ENCODE measurements at places on chromosomes 11 and 22.

GRCh38 chr11:60984636-60985035 is 13.2 kb downstream of the CD6 start:
- DNase-seq: no peak

- no peak for DNase-seq
These were observed 34.6 kb downstream of the SPECC1L start for GRCh38 chr22:24305260-24305692.

DNA sequence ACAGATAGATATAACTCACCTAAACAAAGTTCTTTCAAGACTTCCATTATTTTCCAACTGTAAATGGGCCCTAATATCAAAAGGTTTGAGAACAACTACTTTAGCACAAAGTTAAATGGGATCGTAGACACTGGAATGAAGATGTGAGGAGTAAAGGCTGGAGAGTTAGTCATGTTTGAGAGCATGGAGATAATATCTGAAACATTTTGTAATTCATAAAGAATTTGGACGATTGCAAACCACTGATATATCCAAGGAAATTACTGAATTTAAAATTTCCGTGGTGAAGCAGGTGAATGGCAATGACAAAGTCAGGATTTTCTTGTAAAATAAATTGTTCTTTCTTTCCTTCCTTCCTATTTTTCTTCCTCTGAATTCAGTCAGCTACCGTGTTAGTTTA is 564.9 kb downstream of the CNTN5 start:
- no peak for DNase-seq

DNA sequence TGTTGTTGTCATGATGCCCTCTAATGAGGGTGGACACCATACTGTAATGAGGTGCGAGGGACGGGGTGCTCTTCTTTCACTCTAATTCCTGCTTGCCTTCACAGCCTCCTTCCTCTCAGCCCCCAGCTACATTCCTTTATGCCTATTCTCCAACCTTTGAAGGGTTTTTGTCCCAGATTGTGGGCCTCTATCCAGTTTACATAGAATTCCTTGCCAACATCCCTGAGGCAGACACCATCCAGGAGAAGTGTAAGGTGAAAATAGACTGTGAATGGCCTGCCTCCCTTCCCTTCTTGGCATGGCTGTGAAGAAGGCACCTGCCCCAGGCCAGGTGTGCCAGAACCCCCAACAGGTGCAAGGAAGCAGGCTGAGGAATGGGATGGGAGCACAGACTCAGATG is 122.3 kb downstream of the CHST1 start:
- no peak for DNase-seq

GRCh38 chr11:67664213-67664585 is 10.2 kb downstream of the ALDH3B2 start:
- DNase-seq: no peak

- DNase-seq: no peak
These were observed 34.1 kb downstream of the CSNK2A3 start for GRCh38 chr11:11318961-11319360.

DNA sequence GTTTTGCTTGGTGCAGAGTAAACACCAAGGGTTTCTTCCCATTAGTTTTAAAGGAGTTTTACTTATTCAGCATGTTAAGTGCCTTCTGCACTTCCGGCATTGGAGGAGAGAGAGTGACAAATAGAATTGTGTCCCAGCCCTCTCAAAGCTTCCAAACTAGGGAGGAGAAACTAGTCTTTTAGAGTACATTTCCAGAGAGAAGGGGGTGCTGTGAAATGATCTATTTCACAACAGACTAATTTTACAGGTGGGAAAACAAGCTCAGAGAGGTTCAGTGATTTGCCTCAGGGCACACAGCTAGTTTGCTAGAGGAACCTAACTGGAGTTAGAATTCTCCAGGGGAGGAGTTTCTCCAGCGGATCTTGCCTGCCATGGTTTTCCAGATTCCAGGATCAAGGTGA is 12.6 kb downstream of the MPST start:
- DNase-seq: no peak

DNA sequence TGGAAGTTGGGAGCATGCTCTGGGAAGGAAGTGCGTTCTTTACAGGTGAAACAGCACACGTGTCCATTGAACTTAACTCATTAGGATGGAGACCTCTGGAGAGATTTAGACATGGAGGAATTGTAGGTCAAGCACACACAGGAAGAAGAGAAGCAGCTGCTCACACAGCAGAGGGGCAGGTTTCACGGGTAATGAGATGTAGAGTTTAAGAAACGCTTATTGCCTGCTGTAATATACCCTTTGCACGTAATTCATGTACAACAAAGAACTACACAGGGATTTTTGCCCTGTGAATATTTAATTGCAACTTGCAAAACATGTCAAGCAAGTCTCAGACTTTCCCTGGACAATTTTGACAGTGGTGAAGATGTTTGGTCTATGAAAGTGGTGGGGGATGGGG is 508.0 kb downstream of the OPCML start:
- no peak for DNase-seq

DNA sequence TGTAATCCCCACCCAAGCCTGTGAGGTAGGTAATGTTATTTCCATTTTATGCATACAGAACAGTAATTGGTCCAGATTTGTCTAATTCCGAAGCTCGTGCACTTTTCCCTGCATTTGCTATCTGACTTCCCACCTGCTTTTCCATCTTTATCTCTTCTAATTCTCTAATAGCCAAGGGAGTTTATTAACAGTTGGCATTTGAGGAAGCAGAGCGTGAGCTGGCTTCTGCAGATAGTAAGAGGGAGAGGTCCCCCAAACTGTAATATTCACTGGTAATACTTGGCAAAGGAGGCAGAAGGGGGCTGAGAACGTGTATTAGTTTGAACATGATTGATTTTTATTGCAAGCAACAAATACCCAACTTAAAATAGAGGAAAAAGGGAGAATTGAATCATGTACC is 110.8 kb upstream of the SPON1 start:
- no peak for DNase-seq

DNA sequence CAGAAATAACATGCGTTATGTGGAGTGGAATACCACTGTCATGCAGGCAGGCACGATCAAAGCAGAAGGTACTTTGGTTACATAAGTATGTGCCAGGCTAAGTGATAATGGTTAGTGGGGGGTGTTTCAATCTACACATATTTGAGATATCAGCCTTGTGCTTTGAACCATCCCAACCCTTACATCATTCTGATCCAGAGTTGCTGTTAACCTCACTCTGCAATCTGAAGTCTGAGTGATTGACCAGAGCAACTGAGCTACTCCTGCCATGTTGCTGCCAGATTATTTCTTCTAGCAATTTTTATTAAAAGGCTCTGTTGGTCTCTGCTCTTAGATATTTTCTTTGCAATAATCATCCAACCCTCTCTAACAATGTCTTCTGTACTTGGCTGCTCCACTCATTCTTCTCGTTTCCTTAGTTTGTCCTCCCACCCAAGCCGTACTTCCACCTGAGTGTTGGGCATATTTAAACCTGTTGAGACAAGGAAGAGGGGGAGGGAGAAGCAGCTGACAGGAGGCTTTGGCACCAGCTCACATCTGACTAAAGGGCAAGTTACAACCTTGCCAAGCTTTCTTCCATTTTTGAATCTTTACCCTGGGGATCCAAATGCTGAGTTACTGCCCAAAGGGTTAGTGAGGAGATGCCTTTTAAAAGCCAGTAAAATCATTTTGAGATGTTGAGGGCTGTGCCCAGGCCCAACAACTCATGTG is 114.1 kb upstream of the SESN3 start:
- DNase-seq: no peak

GRCh38 chr11:45051621-45052020 is 94.8 kb upstream of the PRDM11 start:
- no peak for DNase-seq

GRCh38 chr11:108871152-108871551 is 206.3 kb downstream of the DDX10 start:
- DNase-seq: no peak

DNA sequence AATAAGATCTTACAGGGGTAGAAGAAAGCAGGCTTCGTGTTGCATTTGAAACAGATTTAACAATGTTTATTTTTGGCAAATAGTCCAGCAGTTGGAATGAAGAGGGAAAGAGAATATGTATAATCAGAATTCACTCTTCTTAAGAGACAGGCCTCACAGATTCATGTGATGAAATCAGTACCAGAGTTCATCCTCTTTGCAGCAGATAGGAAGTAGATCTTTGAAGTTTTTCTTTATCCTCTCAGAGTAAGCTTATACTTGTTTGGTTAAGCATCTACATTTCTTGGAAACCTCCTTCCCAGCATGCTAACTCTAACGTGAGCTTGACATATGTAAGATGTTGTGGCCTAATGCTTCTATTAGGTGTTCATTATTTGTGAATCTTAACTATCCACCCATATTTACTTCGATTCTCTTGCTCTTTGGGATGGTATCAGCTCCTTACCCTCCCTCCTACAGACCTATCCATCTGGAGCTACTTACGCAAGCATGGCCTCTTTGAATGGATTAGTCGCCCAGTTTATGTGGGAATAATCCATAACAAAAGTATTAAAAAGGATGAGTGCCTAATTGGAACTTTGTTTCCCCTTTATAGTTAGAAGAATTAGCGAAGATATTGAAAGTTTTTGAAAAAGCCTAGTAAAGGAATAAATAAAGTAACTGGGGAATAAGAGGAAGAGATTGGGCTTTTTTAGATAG is 80.1 kb downstream of the PRMT3 start:
- DNase-seq: no peak

- DNase-seq: no peak
These were observed 118.9 kb upstream of the NECTIN1 start for GRCh38 chr11:119847853-119848252.

DNA sequence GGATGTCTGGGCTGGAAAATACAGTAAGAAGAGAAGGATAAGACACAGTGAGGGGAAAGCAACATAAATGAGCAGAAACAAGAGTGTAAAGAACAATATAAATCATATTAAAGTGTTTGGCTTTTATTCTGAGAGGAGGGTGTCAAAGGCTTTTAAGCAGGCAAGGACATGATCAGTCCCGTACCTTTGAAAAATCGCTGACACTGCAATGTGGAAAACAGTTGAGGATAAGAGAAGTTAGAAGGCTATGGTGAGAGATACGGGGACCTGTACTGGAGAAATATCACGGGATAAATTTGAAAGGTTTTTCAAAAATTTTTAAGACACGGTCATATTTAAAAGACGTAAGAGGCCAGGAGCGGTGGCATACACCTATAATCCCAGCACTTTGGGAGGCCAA is 30.3 kb downstream of the CDON start:
- DNase-seq: no peak

DNA sequence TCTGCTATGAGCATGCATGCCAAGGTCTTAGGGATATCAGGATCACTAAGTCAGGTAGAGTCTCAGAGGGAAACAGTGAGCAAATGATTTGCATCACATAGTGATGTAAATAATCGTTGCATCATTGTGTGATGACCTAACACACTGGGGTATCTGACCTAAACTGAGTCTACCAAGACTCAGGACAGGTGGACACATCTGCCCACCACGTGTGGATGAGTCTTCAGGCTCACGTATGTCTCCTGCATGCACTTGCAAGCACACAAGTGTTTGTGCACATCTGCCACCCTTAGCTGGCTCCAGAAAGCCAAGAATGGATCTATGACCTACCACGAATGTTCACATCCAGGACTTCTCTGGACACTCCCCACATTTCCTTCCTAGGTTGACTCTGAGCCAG is 111.2 kb downstream of the FEZ1 start:
- DNase-seq: no peak

GRCh38 chr11:96159968-96160367 is 183.0 kb downstream of the MAML2 start:
- no peak for DNase-seq

GRCh38 chr22:46764140-46764680 is 1.8 kb downstream of the TBC1D22A start:
- no peak for DNase-seq

DNA sequence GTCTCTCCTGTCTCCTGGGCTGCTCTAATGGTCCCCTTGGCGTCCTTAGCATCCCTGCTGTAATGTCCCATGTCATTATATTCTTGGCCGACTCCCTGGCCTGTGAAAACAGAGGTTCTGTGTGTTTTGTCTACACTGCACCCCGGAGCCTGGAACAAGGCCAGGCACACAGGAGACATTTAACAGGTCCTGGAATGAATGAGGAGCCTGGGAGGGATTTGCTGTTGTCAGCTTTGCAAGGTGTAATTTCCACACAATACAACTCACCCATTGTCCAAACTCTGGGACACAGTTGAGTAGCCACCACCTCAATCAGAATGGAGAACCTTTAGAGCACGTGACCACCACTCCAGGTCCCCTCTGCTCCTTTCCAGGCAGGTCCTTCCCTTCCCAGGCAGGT is 14.9 kb upstream of the PDGFB start:
- no peak for DNase-seq

- no peak for DNase-seq
These were observed 15.0 kb downstream of the DGAT2 start for GRCh38 chr11:75783416-75784084.

DNA sequence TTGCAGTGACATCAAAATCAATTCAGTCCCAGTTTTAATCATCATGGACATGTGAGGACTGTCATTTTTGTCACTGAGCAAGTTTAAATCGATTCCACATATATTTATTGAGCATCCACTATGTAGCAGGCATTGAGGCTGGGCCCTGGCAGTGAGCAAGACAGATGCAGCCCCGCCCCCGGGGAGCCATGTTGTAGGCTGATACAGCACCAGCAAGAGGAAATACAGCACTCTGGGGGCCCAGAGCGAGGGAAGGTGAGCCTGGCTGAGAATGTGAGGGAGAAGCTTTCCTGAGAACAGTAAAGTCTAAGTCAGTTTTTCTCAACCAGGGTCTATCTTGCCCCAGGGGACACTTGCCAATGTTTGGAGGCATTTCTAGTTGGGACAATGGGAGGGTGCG is 108.6 kb upstream of the ASPHD2 start:
- DNase-seq: no peak

DNA sequence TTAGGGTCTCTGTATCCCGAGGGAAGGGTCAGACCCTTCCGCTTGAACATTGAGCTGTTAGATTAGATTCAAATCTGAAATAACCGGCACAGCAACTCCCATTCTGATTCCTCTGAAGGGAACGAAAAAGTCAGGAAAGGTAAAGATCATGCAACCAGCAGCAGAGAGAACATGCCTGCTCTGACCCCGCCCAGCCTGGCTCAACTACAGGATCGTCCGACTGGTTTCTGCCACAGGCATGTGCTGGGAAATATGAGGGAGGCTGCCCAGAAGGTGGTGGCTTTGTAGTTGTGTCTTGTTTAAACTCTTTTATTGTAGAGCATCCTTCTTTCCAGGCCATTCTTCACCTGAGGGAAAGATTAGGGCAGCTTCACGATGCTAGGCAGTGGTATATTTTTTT is 5.0 kb upstream of the MTNR1B start:
- no peak for DNase-seq
